ENCODE measurements at places on chromosomes 3 and 15. TPM values are rescaled to one million over a fixed set of nuclear protein-coding genes. Genes with fewer than 3 reads are reported as not detected.

Gene ERICH6
- 0.28 TPM for total RNA-seq

Gene PLEKHO2
- 11.1 TPM for total RNA-seq

Gene FEZF2
- not detected for total RNA-seq

Gene ILDR1
- total RNA-seq, result not detected

Gene LINGO1
- 18.2 TPM for total RNA-seq

Gene MORC1
- not detected for total RNA-seq

Gene HCN4
- 0.15 TPM for total RNA-seq

Gene WNT5A
- 0.54 TPM for total RNA-seq

Data from Panc1 (cell line).